ENCODE measurements at places on chromosomes 1 and 21.
A peak's percentile ranks its signal among the peaks of the same experiment; 100 is the strongest.

- DNase-seq, result no peak
- H3K4me1 ChIP-seq, result no peaks in the 10 kb centered on the region
- no peaks in the 10 kb centered on the region for H3K36me3 ChIP-seq
- no peak overlapping the region for H3K4me3 ChIP-seq
- no peaks in the 10 kb centered on the region for H3K27me3 ChIP-seq
- H3K27ac ChIP-seq, result no peak overlapping the region
Observed at GRCh38 chr21:40853956-40854688, 7.2 kb upstream of the DSCAM start.

- H3K27ac ChIP-seq, result no peak overlapping the region
- no peaks in the 10 kb centered on the region for H3K36me3 ChIP-seq
- H3K4me3 ChIP-seq, result no peak overlapping the region
- H3K27me3 ChIP-seq, result peaks cover 12% of the 10 kb centered on the region
- no peaks in the 10 kb centered on the region for H3K4me1 ChIP-seq
- peak; percentile 49 for DNase-seq
Observed at GRCh38 chr1:22676916-22677583, 24.0 kb downstream of the C1QB start.

- no peaks in the 10 kb centered on the region for H3K36me3 ChIP-seq
- H3K4me3 ChIP-seq, result no peak overlapping the region
- peaks cover 11% of the 10 kb centered on the region for H3K4me1 ChIP-seq
- DNase-seq, result no peak
Observed at GRCh38 chr1:206678490-206678889, 6.2 kb upstream of the MAPKAPK2 start.

GRCh38 chr1:43034195-43034658 lies 75.6 kb upstream of the SLC2A1 start:
- H3K27me3 ChIP-seq, result no peaks in the 10 kb centered on the region
- no peak overlapping the region for H3K4me3 ChIP-seq
- no peaks in the 10 kb centered on the region for H3K36me3 ChIP-seq

GRCh38 chr1:1088801-1089680 lies 14.9 kb upstream of the RNF223 start:
- no peaks in the 10 kb centered on the region for H3K36me3 ChIP-seq
- no peak for DNase-seq
- H3K4me1 ChIP-seq, result no peaks in the 10 kb centered on the region
- no peak overlapping the region for H3K4me3 ChIP-seq
- no peaks in the 10 kb centered on the region for H3K27me3 ChIP-seq
- H3K27ac ChIP-seq, result no peak overlapping the region

DNA sequence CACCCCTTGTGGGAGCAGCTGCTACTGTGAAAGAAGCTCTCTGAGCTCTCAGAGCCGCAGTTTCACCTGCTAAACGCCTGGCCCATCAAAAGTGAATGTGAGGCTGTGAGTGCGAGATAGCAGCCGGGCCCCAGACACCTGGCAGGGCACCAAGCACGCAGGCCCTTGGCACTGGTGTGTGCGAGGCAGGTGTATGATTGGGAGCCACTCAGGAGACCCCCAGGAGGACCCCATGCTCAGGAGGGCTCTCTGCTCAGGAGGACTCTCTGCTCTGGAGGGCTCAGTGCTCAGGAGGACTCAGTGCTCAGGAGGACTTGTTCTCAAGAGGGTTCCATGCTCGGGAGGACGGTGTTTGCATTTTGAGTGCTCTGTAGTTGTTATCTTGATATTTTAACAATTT lies 14.3 kb upstream of the ADARB1 start:
- no peaks in the 10 kb centered on the region for H3K4me1 ChIP-seq
- DNase-seq, result no peak
- H3K27me3 ChIP-seq, result peaks cover 6% of the 10 kb centered on the region
- H3K27ac ChIP-seq, result no peak overlapping the region
- H3K4me3 ChIP-seq, result no peak overlapping the region

GRCh38 chr1:31715087-31715872 lies 11.5 kb upstream of the COL16A1 start:
- peaks cover 14% of the 10 kb centered on the region for H3K27me3 ChIP-seq
- peak overlapping the region; percentile 15 for H3K4me3 ChIP-seq
- peaks cover 30% of the 10 kb centered on the region for H3K4me1 ChIP-seq
- H3K27ac ChIP-seq, result peak overlapping the region; percentile 86

DNA sequence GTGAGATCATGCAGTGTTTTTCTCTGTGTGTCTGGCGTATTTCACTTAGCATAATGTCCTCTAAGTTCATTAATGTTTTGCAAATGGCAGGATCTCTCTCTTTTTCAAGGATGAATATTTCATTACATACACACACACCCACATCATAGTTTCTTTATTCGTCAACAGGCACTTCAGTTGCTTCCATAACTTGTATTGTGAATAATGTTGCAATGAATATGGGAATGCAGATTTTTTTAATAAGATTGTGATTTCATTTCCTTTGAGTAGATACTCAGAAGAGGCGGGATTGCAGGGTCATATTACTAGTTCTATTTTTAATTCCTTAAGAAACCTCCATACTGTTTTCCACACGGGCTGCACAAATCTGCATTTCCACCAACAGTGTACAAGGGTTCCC lies 134.0 kb downstream of the CLEC20A start:
- H3K36me3 ChIP-seq, result no peaks in the 10 kb centered on the region
- no peak overlapping the region for H3K4me3 ChIP-seq
- H3K4me1 ChIP-seq, result no peaks in the 10 kb centered on the region
- no peak overlapping the region for H3K27ac ChIP-seq

DNA sequence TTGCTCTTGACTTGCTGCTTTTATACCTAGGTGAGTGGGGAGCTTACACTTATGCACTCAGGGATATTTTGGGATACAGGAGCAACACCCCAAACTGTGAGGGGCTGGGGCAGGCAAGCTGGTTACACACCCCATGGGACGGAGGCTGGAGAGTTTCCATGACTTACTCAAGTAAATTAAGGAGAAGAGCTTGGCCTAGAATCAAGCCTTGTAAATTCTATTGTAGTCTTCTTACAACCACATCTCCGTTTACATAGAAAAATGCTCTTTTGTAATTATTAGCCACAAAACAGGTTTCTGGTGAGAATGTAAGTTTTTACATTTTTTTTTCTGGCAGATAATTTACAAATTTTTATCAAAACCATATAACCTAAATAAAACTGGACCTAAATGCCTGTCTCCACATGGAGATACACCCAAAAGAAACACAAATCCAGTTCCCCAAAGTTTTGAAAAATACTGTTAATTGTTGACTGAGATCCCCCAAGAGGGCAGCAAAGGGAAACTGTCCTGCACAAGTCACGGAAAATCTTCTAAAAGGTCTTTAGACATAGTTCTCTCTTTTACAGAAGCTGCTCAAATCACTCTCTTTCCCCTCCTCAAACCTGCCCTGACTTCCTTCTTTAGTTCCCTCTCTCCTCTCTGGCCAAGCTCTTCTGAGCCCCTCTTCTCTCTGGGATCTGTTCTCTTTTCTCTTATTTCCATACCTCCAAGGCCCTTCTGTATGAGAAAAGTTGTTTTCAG lies 134.0 kb downstream of the HIVEP3 start:
- H3K36me3 ChIP-seq, result no peaks in the 10 kb centered on the region
- H3K27ac ChIP-seq, result no peak overlapping the region
- H3K27me3 ChIP-seq, result no peaks in the 10 kb centered on the region
- peak; percentile 24 for DNase-seq
- no peak overlapping the region for H3K4me3 ChIP-seq

DNA sequence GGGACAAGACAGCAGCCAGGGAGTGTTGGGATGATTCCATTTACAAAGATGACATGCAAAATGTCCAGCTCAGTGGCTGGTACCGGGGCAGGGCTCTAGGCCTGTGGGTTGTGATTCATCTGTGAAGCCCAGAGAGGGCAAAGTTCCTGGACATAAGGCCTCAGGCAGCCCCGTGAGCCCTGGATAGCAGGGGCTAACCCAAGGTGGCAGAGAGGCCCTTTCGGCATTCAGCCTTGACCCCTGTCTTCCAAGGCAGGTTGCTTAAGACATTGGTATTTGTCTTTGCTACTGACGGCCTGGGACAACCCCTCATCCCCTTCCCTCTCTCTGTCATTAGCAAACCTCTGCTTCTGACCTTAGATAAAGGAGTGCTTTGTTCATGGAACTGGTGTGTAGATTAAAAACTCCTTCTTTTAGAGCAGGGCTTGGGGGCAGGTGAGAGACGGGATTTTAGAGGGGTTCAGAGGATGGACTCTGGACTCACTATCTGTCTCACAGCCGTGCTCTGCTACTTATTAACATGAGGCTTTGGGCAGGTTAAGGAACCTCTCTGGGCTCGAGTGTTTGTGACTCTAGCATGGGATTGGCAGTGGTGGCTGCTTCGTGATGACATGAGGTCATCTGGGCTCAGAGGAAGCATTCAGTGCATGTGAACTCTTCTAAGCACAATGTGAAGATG lies 36.3 kb downstream of the TMEM51 start:
- no peaks in the 10 kb centered on the region for H3K36me3 ChIP-seq
- no peak for DNase-seq
- H3K27me3 ChIP-seq, result no peaks in the 10 kb centered on the region
- peaks cover 20% of the 10 kb centered on the region for H3K4me1 ChIP-seq

- H3K27ac ChIP-seq, result peak overlapping the region; percentile 9
- no peaks in the 10 kb centered on the region for H3K36me3 ChIP-seq
- H3K4me1 ChIP-seq, result peaks cover 2% of the 10 kb centered on the region
- no peak overlapping the region for H3K4me3 ChIP-seq
- H3K27me3 ChIP-seq, result no peaks in the 10 kb centered on the region
- no peak for DNase-seq
Observed at GRCh38 chr1:28113242-28113572, 24.8 kb upstream of the EYA3 start.

DNA sequence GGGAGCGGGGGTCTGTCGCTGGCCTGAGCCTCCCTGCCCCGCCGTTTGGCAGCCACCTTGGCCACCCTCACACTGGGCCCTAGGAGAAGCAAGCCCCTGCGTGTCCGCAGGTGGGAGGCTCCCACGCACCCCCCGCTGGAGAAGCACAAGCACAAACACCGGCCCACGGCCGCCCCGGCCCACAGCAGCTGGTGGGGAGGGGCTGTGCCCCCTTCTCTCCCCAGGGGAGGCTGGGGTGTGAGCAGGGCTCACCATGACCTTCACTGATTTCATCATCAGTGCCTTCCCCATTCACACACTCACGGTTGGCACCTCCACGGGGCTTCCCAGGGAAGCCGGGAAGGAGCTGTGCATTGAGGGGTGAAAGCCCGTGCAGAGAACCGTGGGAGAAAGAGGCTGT lies 7.9 kb downstream of the AGRN start:
- no peaks in the 10 kb centered on the region for H3K27me3 ChIP-seq
- H3K4me3 ChIP-seq, result no peak overlapping the region
- H3K27ac ChIP-seq, result no peak overlapping the region

- peaks cover 12% of the 10 kb centered on the region for H3K4me1 ChIP-seq
- DNase-seq, result peak; percentile 53
- no peak overlapping the region for H3K4me3 ChIP-seq
- no peaks in the 10 kb centered on the region for H3K27me3 ChIP-seq
Observed at GRCh38 chr1:68221980-68222373, 10.3 kb downstream of the WLS start.

Data from fibroblast of lung (primary cell).